ENCODE measurements at places on chromosomes 6 and 20.

GRCh38 chr6:155461556-155461955 is 5.9 kb upstream of the NOX3 start:
- no peak for DNase-seq

DNA sequence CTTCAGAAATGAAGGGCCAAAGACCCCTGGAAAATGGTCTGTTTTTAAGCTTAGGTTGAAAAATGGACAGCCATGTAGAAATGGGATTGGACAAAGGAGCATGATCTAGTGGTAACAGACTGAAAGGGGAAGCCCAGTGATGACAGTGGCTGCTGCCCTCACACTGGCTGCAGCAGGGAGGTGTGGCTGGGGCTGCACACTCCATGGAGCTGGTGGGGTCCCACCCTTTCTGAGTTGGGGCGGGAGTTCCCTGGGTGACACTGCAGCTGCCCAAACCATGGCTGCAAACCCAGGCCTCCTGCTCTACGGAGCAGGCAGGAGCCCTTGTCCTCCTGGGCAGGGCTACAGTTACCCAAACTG is 8.5 kb upstream of the PACSIN1 start:
- DNase-seq = no peak

DNA sequence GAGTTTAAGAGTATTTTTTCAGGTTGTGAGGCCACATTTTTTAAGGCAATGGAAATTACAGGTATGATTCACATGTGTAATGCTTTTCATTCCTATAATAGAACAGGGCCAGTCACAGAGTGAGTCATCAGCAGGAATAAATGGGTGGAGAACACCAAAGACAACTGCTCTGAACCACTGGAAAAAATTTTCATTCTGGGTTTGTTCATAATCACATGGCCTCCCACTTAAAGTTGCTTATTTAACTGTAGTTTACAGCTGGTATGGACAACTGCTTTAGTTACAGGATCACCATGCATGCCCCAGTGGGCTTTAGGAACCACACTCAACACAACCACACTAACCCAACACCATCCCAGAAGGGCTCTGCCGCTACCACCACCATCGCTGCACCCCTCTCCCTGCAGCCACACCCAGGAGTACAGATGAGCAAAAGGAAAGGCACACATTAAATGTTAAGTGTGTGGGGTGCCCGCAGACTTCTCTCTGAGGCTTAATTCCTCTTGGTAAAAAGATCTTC is 107.0 kb upstream of the DST start:
- no peak for DNase-seq

DNA sequence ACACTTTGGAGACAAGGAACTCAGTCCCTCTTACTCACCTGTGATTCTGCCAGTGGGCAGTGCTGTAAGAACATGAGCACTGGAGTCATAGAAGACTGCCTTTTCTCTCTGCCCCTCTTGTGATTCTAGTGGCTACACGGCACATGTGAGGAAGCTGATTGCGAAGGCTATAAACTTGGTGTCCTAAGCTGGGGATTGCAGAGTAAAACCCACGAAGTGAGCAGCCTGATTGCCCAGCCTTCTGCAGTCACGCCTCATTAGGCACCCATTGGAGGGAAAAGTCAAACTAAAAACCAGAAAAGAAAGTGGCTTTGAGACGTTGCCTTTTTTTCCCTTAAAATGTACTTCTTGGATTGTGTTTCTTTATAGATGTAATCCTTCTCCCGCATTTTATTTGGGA is 748.4 kb upstream of the CHD6 start:
- no peak for DNase-seq

DNA sequence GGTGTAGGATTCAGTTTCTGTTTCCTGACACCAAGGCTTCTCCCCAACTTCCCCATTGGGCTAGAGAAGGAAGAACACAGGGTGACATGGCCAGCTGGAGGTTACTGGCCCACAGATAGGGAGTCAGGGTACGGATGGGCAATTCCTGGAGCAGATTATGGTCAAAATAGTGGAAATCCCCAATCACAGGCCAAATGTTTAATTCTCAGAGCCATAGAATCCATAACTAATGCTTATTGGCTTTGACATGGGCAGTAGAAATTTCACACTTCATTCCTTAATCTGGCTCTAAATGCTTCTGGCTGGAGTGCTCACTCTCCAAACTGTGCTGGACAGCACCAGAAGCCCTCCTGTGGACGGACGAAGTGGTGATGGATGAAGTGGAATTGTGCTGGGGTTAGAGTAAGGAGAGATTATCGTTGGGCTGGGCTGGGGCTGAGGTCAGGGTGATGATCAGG is 887 bp downstream of the SIGLEC1 start:
- no peak for DNase-seq

- DNase-seq = no peak
Measured at GRCh38 chr6:152316024-152316423, 321.1 kb downstream of the SYNE1 start.

DNA sequence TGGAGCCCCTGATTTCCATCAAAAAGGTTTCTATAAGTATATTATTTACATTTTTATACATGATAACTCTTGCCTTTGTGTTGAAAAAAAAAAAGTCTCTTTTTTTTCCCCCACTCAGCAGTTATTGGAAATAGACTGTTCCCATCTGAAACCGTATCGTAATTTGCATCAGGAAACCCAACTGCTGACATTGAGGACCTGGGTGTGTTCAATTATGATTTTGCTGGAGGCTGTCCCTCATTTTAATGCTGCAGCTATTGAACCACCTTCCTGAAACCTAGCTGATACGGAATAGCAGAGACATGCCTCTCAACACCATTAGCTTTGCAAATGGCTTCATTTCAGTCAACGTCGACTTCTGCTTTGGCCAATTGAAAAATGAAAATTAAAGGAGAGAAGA is 98.9 kb downstream of the ZNF217 start:
- DNase-seq = no peak

DNA sequence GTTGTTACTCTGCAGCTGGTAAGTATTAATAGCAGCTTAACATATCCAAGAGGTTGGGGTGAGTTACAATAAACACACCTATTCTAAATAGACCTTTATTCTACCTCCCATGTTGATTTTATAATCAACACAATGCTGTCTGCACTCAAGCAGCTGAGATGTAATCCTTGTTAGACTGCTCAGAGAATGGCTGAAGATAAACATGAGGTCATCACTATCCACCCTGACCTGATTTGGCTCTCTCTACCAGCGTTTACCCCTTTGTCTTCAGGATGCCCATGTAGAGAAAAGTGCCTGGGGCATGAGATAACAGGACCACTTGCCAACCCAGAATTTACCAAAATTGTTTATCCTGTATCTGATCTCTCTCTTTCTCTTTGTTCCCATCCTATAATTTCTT is 220.7 kb upstream of the DEFB112 start:
- DNase-seq = no peak

GRCh38 chr6:87431263-87431662 is 23.5 kb downstream of the CFAP206 start:
- no peak for DNase-seq

GRCh38 chr6:163207431-163208383 is 206.8 kb upstream of the QKI start:
- DNase-seq = no peak

DNA sequence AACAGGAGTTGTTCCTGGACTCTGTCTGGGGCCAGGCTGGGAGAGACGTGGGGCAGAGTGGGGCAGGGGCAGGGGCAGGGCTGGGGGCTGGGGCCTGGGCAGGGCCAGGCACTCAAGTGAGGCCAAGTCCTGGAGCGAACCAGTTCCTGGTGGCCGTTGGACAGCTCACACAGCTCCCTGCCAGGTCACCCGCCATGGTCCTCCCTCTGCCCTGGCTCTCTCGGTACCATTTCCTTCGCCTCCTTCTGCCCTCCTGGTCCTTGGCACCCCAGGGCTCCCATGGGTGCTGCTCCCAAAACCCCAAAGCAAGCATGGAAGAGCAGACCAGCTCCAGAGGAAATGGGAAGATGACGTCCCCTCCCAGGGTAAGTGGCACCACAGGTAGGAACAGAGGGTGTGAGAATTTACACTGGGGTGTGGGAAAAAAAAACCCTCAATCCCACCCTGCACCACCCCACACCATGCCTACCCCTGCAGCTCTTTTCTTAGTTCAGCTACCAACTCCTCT is at the start of gene MCCD1:
Gene MCCD1 (plus strand): TSS at position 142 of the 508 bp plus-strand sequence. CDS start 53 bp downstream, at position 195.
- no peak for DNase-seq

GRCh38 chr6:72348926-72349325 is 272.9 kb upstream of the KCNQ5 start:
- DNase-seq = no peak

DNA sequence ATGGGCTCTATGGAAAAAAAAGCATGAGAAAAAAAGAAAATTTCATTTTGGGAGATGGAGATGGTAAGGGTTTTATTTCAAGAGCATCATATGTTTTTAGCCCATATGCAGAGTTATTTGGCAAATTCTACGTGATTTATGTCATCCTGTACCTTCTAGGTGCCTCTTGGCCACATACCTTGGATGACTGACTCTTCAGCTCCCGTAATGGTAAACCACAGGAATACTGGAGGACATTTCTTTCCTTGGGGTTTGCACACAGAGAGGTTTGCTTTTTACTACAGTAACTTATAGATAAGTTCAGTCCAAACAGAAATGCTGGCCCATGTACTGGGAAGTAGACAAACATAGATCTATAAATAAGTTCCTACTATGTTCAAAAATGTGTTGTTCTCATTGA is 132.2 kb downstream of the SH3BGRL2 start:
- no peak for DNase-seq

GRCh38 chr20:38754924-38755323 is 6.7 kb downstream of the ACTR5 start:
- DNase-seq = no peak

DNA sequence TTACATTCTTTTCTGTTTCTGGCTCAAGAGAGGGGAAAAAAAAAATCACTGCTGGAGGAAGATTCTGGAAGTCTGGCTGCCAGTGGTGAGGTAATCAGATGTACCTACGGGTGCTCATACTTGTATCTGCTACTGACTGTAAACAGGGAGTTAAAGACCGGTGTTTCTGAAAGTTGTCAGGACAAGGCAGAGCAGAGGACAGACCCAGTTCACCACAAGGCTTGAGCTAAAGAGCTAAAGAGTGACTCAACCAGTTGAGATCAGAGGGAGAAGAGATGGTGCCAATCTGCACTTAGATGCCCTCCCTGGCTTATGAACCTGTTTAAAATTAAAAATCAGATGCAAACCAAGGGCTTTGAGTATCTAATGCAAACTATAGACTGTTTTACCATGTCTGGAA is 55.4 kb downstream of the CEP162 start:
- DNase-seq = no peak

Data from A673 (cell line).